ENCODE measurements at places on chromosomes 1 and 21.

DNA sequence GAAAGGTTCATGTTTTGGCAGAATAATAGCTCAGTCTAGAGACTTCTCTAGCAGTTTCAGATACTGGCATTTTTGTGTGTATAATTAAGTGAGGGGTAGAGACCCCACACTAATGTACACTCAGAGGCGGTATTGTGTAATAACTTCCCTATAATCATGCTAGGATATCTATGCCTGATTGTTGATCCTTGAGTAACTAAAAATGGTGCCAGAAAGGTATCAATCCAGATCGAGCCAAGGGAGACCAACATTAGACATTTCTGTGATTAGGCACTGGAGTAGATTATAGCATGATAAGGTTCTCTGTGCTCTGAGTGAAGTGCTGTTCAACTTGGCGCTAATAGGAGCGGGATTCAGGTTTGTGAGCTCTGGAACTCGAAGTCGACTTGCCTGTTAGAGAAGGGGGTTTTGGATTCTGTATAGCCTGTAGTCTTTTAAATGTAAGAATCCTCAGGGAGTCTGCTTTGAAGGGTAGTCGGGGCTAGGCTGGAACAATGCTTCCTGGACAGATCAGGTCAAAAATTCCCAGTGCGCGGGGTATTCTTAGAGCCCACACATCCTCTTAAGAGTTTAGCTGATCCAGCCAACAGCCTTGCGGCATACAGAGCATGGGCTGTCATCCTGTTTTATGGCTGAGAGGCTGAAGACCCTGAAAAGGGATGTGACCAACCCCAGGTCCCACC, 24.2 kb downstream of the MAN1C1 start:
- no peak for DNase-seq

GRCh38 chr1:241869022-241869421, 21.0 kb downstream of the EXO1 start:
- DNase-seq: no peak

DNA sequence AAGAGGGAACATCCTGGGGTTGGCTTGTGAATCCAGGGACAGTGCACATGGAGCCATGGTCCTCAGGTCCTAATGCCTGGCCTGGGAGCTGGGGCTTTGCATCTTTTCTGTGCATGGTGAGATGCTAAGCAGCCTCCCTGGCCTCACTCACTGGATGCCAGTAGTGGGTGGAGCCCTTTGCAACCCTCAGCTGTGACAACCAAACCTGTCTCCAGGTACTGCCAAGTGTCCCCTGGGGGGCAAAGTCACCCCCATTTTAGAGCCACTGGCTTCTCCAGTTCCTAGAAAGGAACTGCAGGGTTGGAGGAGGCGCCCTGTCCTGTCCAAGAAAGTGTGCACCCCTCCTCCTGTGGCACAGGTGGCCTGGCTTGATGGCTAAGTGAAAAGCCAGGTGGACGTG, 44.6 kb upstream of the GRIK3 start:
- no peak for DNase-seq

- no peak for DNase-seq
These were observed 21.1 kb upstream of the ATP1A1 start for GRCh38 chr1:116351914-116352313.

- no peak for DNase-seq
These were observed 246.1 kb upstream of the TMEM51 start for GRCh38 chr1:14907416-14907815.

GRCh38 chr1:110829955-110830553, 42.9 kb upstream of the CD53 start:
- peak; percentile 22 for DNase-seq

DNA sequence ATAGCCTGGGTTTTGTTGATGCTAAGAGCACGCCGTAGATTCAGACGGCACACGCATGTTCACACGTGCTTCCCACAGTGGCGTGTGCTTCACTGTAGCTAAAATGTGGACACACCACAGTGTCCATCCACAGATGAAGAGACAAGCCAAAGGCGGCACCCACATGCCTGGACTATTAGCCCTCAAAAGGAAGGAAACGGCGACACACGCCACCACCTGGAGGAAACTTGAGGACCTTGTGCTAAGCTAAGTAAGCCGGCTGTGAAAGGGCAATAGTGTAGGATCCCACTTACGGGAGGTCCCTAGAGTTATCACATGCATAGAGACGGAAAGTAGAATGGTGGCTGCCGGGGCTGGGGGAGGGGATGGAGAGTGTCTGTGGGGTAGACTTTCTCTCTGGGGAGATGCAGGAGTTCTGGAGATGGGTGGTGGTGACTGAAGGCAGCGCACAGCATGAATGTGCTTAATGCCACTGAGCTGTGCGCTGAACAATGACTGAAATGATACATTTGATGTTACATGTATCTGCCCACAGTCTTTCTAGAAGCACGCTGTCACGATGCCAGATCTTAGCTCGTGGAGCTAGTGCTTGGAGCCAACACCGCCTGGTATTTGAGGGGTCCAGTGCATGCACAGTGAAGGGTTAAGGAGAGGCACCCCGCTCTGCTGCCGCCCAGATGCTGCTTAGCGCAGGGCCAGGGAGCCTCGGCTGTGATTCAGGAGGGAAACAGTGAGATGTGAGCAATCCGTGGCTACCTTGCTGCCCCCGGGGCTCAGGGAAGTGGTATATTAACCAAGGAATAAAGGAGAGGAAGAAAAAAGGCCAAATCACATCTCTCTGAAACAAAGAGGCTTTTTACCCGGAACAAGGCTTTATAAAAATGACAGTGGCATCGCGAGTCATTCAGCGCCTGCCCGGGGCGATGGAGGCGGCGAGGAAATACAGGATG, 103.7 kb downstream of the PRDM16 start:
- DNase-seq: no peak

DNA sequence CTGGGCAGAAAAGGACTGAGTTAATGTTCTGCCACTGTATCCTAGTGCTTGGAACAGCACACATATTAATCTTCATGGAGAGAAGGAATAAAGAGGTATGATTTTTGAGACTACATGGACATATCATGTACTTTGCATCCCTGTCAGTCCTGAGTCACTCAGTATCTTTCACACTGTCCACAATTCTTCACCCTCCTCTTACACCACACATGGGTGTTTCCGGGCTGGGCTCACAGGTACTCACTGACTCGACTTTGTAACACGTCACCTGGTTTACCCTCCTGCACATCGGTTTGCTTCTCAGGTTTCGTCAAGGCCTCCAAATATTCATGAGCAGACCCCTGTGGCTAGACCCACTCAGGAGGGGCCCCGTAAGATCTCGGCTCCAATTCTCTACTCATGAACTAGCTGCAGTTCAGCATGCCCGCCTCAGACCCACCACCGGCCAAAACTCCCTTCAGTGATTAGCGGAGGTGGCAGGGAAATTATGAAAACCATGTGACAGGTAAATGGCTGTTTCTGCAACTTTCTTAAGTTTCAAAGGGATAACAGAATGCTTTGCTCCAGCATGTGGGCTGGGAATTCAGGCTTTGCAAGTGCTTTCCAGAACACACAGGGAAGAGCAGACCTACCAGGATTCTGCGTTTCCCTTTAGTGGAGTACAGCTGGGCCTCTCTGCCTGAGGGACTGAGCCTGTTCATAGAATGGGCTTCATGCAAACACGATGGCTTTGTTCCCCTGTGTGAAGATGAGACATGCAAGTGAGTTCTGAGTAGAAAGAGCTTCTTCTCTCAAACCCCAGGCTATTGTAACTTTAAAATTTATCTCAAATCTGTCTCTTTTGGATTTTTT, 31.3 kb upstream of the TRABD2B start:
- no peak for DNase-seq

DNA sequence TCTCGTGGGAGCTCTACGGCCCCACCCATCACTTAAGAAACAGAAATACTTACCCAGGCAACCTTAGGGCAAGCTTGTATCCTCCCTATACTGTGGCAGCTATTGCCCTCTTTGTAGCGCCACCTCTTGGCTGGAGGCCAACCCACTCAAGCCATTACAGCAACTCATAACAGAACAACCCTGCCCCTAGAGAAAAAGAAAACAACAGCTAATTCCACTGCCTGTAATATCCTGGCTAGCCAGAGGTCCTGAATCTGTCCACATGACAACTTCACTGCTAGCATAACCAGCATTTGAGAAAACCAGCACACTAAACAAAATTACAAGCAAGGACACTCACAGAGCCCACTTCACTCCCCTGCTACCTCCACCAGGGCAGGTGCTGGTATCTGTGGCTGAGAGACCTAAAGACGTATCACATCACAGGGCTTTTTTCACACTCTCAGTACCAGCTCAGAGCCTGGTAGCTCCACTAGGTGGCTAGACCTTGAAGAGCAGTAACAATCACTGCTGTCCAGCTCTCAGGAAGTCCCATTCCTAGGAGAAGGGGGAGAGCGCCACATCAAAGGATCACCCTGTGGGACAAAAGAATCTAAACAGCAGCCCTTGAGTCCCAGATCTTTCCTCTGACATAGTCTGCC, 14.5 kb upstream of the MX1 start:
- no peak for DNase-seq

- DNase-seq: peak; percentile 52
These were observed 7.3 kb upstream of the DEDD start for GRCh38 chr1:161139766-161140165.

- DNase-seq: no peak
These were observed 65.8 kb downstream of the CD34 start for GRCh38 chr1:207845109-207845508.

DNA sequence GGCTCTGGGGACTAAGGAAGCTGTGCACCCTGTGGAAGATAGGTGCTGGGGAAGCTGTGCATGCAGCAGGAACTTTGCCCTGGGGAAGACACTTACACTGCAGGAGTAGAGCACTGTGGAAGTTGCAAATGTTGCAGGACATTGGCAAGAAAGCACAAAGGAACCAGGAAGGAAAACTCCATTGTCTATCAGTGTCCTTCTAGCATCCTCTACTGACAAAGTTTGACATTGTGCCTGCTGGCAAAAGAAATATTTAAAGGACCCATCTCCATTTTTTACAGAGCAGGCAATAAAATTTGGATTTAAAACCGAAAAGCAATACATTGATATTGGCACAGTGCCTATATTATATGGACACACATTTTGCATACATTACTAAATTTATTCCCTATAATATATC, 394.1 kb downstream of the PBX1 start:
- no peak for DNase-seq

DNA sequence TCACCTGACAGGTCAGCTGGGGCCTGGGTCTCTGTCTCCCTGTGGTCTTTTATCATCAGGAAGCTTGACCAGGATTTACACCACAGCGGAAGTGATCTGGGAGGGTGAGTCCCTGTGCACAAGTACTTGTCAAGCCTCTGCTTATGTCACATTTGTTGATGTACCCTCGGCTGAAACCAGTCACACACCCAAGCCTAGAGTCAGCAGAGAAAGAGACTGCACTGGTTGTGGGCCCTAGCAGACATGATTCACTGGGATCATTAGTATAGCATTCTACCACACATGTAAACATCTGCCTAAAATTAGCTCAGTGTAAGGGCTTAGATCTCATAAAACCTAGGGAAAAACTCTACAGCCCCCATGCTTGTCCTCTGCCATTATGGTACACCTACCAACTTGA, 79.3 kb upstream of the LAMC2 start:
- DNase-seq: no peak

DNA sequence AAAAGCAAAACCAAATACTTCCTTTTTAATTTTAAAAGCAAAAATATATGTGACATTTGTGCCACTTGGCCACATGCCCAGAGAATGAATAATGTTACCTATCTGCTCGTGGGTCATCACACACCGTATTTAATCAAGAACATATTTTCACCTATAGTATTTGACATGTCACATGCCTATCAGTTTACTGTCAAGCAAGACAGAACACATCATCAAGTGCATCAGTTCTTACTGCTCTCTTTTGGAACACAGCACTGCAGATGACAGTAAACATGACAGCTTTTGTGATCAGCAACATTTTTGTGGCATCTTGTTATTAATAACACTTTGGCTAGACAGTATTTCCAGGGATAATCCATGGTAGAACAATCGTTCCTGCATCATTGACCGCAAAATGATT, 134.4 kb downstream of the LRRC7 start:
- no peak for DNase-seq

- no peak for DNase-seq
These were observed 109.6 kb downstream of the SLC45A1 start for GRCh38 chr1:8427493-8427892.

GRCh38 chr1:205569411-205570172, 62.2 kb downstream of the ELK4 start:
- DNase-seq: no peak

GRCh38 chr1:6348511-6349191, 44.9 kb downstream of the ACOT7 start:
- DNase-seq: no peak

- no peak for DNase-seq
These were observed 10.5 kb upstream of the C1orf21 start for GRCh38 chr1:184376369-184376768.

DNA sequence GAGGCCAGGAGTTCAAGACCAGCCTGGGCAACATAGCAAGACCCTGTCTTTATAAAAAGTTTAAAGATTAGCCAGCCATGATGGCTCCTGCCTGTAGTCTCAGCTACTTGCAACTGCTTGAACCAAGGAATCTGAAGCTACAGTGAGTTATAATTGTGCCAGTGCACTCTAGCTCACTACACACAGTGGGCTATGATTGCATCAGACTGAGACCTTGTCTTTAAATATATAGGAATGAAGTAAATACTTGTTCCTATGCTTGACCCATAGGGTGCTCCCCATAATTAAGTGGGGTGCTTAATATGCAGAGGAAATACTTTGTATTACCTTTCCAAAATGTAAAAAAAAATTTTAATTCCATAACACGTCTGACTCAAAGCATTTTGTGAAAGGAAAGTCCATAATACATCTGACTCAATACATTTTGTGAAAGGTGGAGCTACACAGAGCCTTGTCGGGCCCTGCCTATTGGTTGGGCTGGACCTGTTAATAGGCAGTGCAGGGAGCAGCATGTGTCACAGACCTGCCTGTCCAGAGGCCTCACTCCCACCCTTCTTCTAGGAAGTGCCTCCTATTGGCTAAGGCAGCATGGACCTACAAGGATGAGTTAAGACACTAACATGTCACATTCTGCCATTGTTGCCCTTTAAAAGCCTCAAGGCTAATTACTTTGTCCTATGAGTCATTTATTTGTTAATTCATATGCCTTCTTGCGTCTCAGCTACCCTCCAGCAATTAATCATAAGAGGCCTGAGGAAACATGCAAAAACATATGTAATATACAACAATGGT, 33.6 kb downstream of the CD58 start:
- no peak for DNase-seq

DNA sequence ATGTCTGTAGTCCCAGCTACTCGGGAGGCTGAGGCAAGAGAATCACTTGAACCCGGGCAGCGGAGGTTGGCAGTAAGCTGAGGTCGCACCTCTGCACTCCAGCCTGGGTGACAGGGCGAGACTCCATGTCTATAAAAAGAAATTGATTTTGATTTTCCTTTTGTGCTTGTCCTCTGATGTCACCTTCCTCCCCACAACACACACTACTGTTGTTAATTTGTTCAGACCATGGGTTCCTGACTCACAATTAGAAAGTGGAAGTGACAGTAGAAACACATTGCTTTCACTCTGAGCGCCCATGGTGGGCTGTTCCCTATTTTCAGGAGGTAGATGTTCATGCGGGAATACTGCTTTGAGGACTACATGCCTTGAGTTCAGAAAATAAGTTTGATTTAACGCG, 165.5 kb upstream of the KCNJ6 start:
- DNase-seq: no peak

Data from SK-N-DZ (cell line).